A673 (cell line): ENCODE measurements at places on chromosomes 4 and X.
A peak's percentile ranks its signal among the peaks of the same experiment; 100 is the strongest.

DNA sequence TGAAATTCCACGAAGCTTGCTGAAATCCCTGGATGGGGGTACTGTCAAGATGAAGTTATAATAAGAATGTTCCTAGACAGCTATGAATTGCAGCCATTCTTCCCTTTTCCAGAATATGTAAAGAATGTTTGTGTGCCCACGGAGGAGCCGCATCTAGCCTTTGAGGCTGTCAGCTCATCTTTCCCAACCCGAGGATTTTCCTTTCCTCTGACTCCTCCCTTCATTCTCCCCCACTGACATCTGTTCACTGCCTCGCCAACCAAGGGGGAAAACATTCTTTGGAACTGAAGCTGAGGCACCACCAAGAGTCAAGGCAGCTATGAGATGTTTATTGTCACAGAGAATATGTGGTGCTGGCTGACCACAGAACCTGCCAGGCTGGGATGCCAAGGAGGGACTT, 8.8 kb downstream of the NHSL2 start:
- DNase-seq = no peak

DNA sequence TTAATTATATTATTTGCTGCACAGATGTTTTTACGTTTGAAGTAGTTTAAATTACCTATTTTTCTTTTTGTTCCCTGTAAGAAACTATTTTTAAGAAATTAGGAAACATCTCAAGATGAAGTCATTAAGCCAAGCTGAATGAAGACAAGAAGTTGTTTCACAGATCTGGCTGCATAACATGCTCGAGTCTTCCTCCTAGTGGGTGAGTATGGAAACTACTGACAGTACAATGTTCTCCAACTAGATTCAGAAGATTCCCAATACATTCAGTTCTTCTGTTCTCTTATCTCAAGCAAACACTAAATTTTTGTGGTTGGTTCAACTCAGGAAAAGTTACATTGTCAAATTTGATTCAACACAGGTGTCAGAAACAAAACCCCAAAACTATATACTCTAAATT, 256.8 kb upstream of the VCX start:
- peak; percentile 25 for DNase-seq

DNA sequence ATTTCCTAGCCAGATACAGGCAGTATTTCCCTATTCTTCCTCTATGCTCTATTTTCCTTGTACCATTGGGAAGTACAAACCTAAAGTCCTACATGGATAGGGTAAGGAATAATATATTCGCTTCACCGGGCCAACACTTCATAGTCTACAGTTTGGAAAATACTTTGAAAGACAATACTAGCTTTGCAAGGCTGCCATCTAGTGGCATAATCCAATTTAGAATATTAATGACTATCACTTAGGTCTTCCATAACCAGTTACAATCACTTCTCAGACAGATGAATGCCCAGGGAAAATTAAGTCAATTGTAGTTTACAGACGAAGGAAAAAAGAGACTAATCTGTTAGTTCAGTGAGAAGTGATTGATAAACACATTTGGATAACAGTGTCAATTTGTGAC, 141.0 kb upstream of the FAM47C start:
- DNase-seq = peak; percentile 82

- DNase-seq = no peak
These were observed 70.4 kb upstream of the FHL1 start for GRCh38 chrX:136076942-136077341.
